ENCODE measurements at places on chromosomes 7 and 10.

GRCh38 chr10:19705250-19705649 is 111.0 kb upstream of the PLXDC2 start:
- no peak for DNase-seq

DNA sequence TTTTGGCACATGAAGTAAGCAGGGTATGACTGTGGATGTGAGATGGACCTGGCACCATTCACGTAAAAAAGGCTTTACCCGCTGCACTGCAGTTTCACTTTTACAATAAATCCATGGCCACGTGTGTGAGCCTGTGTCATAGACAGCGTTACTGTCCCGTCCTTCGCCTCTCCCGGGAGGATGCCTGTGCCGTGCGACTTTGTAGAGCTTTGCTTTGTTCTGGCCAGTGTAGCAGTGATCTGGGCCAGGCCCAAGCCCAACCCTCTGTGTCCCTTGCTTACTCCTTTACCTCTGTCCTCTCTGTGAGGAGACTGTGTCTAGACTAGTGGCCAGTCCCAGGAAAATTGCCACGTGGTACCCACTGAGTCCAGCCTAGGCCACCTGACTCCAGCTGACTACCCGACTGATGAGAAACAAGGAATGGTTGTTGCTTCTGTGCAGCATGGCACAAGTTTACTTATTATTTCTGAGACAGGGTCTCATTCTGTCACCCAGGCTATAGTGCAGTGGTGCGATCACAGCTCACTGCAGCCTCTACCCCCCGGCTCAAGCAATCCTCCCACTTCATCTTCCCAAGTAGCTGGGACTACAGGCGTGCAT is 48.1 kb downstream of the JAKMIP3 start:
- no peak for DNase-seq

DNA sequence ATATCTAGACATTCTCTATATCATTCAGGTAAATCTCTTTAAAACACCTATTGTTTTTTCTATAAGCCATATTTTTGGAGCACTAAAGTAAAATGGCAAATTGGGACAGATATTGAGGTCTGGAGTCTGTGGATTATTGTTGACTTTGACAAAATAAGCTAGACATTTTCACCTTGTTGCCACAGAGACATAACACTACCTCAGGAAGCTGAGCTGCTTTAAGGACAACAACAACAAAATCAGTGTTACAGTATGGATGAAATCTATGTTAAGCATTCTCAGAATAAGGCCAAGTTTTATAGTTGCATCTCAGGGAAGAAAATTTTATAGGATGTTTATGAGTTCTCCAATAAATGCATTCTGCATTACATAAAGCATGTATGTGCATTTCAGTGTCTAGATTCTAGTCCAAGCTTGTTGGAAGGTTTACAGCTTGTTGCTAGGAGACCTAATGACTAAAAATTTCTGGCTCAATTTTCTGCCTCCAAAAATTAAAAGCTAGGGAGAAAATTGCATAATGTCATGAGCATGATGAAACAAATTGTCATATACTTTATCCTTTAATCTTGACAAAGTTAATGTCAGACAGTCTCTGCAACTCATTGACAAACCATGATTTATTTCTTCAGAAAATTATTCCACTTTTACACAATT is 18.3 kb downstream of the LIPM start:
- DNase-seq = peak; percentile 85

DNA sequence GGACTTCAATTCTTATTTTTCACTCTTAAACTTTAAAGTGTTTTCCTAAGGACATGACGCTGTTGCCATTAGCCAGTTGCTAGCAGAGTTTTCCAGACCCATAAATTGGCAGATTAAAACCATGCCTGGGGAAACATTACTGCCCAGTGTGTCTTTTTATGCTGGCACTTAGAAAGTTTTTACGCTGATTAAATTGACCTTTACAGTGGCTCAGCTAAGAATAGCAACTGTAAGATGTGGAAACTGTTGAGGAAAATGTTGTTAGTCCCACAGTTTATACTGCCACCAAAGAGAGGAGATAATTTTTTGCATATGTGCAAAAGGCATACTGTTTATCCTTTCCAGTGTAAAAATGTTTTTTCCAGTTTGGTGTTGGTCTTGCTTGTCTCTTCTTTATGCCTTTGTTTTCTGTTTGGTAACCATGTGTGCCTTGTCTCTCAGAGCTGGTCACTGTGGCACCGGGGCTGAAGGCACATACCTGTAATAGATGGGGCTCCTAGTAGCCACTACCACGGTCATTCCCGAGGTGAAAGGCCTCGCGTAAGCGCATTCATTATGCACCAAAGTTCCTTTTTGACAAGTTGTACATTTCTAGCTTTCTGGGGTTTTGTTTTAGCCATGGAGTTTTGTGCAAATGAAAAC is 45.3 kb downstream of the CYP17A1 start:
- no peak for DNase-seq

DNA sequence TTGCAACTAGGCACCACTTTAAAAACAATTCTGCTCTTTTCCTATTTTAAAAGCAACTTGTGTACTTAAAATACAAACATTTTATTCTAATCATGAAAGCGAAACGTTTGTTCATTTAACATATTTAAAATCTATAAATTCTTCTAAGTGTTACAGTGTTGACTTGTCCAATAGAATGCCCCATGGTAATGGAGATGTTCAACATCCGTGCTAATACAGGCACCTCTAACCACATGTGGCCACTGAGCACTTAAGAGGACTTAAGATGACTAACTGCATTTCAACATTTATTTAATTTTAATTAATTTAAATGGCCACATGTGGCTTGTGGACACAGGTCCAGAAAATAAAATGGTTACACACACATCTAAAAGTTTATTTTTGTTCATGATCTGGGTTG is 115.1 kb downstream of the TPK1 start:
- no peak for DNase-seq

- DNase-seq = no peak
These were observed 620.3 kb downstream of the CCSER2 start for GRCh38 chr10:84948644-84949043.

- peak; percentile 59 for DNase-seq
These were observed 194.9 kb downstream of the SUGCT start for GRCh38 chr7:40329601-40330153.

- no peak for DNase-seq
These were observed 303.7 kb downstream of the BMPER start for GRCh38 chr7:34208878-34209621.

- DNase-seq = no peak
These were observed 16.8 kb downstream of the SLC18A2 start for GRCh38 chr10:117257721-117258120.

DNA sequence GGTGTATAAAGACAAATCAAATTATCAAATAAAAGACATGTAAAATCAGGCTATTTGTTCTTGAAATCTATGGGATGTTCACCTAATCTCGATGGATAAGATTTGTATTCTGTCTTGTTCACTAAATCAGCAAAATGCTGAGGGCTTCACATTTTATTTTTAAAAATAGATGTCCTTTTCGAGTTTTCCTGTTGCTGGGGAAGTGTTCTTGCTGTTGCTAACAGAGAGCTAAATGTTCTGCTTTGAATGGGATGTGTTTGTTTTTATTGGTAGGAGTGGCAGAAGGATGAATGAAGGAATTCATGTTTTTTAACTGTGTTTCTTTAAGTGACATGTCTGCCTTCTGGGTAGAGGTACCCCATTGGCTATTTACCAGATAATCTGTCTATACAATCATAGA is 7.3 kb upstream of the SNX13 start:
- no peak for DNase-seq

- DNase-seq = no peak
These were observed 230.7 kb downstream of the SNX13 start for GRCh38 chr7:17709599-17709998.
